ENCODE measurements at places on chromosomes 3 and 15.

DNA sequence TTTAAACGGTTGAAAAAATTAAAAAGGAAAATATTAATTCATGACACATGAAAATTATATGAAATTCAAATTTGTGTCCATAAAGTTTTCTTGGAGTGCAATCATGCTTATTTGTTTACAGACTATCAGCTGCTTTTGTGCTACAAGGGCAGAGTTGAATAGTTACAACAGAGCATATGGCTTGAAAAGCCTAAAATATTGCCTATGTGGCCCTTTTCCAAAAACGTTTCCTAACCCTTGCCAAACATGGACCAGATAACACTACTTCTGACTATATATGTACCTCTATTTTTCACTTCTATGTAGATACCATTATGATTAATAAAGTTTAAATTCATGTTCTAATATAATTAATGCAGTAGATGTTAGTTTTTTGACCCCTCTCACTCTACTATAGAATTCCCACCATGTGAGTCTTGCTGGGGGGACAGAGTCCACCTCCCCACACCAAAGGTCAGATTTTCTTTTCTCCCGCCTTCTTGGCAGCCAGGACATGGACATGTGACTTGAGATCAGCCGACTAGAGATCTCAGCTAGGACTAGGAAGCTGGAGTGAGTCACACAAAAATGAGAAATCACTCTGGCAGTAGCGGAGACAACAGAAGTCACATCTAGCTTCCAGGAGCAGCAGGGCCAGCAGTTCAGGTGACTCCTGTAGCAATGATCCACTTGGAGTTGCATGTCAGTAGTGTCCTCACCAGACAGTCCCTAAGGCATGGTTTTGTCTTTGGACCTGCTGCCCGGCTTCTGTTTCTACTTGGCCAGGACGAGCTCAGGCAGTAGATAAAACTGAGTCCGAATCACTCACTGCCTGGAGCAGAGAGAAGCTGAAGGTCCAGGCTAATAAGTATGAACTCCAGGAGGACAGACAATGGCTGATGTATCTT lies 22.4 kb downstream of the CIAO2A start:
- DNase-seq, result no peak

GRCh38 chr15:92533298-92533697 lies 122.3 kb downstream of the FAM174B start:
- DNase-seq, result no peak

GRCh38 chr3:16373341-16373946 lies 108.4 kb downstream of the OXNAD1 start:
- no peak for DNase-seq

DNA sequence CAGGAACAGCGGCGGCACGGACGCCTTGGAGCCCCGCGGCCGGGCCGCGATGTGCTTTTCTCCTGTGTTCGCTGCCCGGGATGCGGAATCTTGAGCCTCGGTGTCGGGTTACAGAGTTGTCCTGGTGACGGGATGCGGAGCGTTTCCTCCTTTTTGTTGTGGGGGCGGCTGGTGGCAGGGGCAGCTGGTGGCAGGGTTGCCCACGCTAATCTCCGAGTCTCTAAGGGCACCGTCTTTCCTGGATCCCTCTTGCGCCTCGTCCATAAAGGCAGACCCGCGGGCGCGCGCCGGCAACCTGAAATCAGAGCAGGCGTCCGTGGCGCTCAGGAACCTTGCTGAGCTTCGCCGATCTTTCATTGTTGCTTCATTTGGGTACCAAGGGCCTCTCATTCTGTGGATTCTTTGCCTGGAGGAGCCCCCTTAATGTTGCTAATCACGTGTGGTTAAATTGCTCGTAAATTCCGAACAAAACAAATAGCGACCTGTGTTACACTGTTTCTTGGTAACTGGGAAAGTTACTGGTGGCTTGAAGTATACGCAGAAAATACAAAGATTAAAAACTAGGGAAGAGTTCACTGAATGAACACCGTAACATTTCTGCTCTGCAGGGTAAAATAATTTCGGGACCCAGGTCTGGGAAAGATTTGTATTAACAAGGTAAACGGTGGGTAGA lies 844 bp upstream of the PFN2 start:
- DNase-seq, result peak; percentile 89

GRCh38 chr15:37931868-37932267 lies 2.6 kb upstream of the TMCO5A start:
- DNase-seq, result no peak

DNA sequence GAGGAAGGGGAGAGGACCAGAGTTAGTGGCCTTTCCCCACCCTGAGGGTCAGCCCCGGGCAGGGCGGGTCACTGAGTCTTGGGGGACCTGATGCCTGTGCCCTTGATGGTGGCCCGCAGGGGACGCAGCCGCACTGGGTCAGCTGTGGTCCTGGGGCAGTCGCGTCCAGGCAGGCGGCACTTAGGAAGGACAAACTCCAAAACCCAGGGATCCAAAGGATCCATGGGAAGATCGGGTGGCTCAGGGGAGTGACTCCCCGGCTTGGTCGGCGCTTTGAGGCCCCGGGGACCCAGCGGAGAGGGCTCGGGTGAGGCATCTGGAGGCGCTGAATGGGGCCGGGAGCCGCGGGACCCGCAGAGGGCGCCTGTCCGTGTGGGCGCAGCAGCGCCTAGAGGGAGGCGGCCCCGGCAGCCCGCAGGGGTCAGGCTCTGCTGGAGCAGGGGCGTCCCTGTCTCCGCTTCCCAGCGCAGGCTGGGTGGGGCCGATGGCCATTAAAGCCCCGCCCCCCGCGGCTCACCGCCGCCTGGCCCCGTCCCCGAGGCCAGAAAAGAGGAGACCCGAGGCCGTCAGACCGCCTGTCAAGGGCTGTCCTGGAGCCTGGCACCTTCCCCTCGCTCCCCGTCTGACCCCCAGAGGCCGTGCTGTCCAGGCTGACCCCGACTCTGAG lies 17.5 kb downstream of the CIDEC start:
- DNase-seq, result no peak

DNA sequence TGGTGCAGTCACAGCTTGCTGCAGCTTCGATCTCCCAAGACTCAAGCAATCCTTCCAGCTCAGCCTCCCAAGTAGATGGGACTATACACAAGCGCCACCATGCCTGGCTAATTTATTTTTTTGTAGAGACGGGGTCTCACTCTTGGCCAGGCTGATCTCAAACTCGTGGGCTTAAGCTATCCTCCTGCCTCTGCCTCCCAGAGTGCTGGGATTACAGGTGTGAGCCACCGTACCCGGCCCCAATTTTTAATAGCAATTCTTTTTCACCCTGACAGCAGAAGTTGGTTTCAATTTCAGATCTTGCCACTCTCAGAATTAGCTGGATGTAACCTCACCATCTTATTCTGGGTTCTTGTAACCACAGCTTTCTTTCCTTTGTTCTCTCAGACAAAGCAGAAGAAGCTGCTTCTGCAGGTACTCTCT lies 64.8 kb downstream of the TRIM71 start:
- no peak for DNase-seq

DNA sequence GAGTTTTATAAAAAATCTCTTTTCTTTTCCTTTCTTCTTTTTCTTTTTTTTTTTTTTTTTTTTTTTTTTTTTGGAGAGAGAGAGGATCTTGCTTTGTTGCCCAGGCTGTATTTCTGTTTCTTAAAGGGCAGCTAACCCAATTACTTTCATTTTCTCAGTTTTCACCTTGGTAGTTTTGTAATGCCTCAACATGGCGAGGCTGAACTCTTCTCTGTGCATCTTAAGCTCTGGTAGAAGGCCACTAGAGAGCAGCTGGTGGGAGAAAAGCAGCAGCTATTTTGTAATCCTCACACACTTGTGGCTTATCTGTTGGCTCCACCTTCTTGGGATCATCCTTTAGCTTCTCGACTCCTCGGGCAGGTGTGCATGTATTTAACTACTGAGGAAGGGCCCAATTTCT lies 152.2 kb upstream of the MEIS2 start:
- no peak for DNase-seq

GRCh38 chr3:69288161-69288895 lies 97.6 kb downstream of the FRMD4B start:
- no peak for DNase-seq

DNA sequence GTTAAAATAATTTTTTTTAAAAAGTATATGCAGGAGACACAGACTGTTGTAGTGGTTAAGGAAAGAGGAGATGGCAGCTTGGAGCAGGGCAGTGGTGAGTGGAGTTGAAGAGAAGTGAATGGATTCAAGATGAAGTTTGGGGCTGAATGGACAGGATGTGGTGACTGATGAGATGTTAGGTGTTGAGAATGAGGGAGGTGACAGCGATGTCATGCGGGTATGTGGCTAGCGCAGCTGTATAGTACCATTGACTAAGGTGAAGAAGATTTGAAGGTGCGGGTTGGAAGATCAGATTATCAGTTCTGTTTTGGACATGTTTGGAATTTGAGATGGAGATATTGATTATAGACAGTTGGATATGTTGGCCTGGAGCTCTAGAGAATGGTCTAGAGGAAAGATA lies 20.1 kb downstream of the FBXO22 start:
- no peak for DNase-seq

- DNase-seq, result no peak
These were observed 289.9 kb downstream of the EPHB1 start for GRCh38 chr3:135084976-135085375.

DNA sequence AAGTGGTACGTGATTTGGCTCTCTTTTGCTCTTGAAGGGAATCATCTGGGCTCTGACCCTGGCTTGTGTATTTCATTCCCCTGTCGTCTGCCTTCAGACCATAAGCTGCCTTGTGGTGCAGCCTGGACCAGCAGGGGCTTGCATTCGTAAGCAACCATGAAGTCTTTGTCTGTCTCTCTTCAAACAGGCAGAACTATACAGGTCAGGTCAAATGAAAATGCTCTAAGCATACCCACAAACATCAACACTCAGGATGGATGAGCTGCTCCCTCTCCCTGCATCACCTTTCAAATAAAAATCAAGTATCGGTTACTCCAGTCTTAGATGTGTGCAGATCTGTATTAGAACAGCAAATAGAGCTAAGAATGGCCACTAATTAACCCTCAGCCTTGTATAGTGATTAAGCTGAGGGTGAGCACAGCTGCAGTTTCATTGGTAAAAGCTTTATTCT lies 268.6 kb upstream of the UBE2E1 start:
- no peak for DNase-seq

GRCh38 chr15:28943611-28944230 lies 57.9 kb downstream of the APBA2 start:
- DNase-seq, result peak; percentile 34

GRCh38 chr3:168081171-168081771 lies 14.5 kb downstream of the GOLIM4 start:
- no peak for DNase-seq

- no peak for DNase-seq
These were observed 452 bp upstream of the SV2B start for GRCh38 chr15:91099616-91099994.

GRCh38 chr15:38073178-38073946 lies 138.9 kb downstream of the TMCO5A start:
- DNase-seq, result no peak
